Effector memory CD8-positive, alpha-beta T cell (primary cell): ENCODE measurements at places on chromosomes 13 and 19.

- no peak for DNase-seq
These were observed 20.7 kb downstream of the PHF11 start for GRCh38 chr13:49516467-49516866.

DNA sequence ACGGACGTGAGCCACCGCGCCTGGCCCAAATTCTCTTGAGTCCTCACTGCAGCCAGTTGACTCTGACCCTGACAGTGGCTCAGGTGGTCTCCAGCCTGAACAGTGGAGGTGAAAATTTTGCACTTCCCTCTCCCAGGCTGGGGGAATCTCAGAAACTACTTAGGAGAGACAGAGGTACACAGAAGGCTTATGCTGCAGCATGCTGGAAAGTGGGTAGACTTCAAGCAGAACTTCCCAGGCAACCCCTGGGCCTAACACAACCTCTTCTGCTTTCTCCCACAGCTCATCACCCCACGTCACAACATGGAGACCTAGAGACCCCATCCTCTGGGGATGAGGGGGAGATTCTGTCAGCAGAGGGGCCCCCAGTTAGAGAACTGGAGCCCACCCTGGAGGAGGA lies 14.4 kb downstream of the NCAN start:
- DNase-seq: no peak

- no peak for DNase-seq
These were observed 174.8 kb downstream of the KDM4B start for GRCh38 chr19:5143471-5144411.

- DNase-seq: no peak
These were observed 642 bp upstream of the PEG3 start for GRCh38 chr19:56841193-56841543.

GRCh38 chr19:45952686-45953505 lies 20.8 kb downstream of the NOVA2 start:
- peak; percentile 34 for DNase-seq

GRCh38 chr13:33007950-33008349 lies 8.3 kb upstream of the KL start:
- DNase-seq: no peak

GRCh38 chr13:98685146-98685545 lies 67.3 kb downstream of the SLC15A1 start:
- no peak for DNase-seq

GRCh38 chr13:23806874-23807526 lies 82.2 kb downstream of the MIPEP start:
- DNase-seq: no peak

GRCh38 chr19:45767410-45767880 lies 1.6 kb downstream of the SIX5 start:
- no peak for DNase-seq

DNA sequence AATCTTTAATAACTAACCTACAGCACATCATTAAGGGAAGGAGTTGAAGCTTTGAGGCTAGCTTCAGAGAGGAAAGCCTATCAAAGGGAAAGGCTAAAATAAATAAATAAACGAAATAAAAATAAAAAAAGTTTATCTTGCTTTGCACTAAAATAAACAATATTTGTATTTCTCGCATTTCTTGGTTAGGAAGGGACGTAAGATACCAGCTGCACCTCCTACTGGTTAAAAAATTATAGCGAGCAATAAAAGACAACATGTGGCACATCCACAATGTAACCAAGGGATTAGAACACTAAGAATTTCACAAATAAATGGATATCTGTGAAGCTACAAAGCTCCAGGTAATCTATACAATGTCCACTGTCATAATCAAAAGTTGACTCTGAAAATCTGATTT lies 194.5 kb downstream of the DACH1 start:
- DNase-seq: no peak

DNA sequence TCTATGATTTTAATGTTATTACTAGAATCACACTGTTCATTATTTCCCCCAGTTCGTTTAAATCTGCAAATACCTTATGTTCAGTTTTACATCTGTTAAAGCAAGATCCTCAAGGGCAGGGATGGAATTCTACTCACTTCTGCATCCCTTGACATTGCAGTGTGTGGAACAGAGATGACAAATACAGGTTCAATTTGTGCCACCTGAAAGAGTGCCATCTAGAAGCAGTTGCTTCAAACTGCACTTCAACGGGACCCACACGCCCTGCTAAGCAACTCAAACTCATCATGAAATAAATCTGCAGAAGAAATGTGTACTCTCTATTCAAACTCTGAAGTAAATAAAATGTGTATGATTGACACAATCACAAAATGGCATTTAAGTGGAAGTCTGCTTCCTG lies 44.5 kb downstream of the RUBCNL start:
- DNase-seq: no peak

- no peak for DNase-seq
These were observed 24.3 kb downstream of the DZIP1 start for GRCh38 chr13:95620030-95620824.

DNA sequence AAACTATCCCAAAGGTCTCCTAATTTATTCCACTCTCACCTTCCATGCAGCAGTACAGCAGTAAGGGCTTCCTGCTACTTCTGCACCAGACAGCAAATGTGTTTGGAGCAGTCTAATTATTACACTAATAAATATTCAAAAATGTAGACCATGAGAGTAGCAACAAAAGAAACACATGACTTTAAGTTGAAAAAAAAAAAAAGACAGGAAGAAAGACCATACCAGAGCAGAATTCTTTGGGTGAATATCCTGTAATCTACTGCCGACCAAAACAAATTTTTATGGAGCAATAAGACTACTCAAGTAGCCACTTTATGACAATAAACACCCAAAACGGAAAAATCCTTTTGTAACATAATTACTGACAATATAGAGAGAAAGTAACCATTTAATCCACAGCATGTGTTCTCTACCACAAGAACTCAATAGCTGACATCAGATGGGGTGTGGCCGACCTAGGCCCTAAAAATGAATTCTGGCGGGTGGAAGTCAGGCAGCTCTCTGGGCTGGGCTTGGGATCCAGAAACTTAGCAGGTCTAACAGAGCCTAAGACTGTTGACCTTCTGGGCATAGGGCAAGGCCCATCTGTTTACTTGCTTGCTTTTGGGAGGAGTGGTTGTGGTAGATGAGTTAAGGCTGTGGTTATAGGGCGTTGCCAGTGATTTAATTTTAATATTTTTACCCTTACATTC lies 4.6 kb downstream of the KLF12 start:
- DNase-seq: peak; percentile 22

GRCh38 chr13:70668293-70668692 lies 560.0 kb upstream of the KLHL1 start:
- no peak for DNase-seq

DNA sequence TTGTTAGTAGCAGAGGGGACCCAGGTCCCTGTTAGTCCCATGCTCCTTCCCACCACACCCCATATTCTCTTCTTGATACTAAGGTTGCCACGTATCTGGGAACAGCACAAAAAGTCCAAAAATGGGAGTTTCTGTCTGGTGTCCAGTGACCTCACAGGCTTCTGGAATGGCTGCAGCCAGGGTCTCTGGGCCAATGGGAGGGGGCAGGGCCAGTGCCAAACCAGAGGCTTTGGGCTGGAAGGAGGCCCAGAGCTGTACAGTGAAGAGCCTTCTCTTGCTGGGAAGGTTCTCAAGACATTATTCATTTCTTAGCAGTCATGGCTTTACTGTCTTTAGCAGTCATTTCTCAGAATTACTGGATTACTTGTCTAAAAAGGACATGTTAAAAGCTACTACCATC lies 119.2 kb downstream of the FRY start:
- DNase-seq: no peak

- DNase-seq: no peak
These were observed 24.6 kb downstream of the CAB39L start for GRCh38 chr13:49419276-49419675.

- peak; percentile 74 for DNase-seq
These were observed 7.8 kb downstream of the DOT1L start for GRCh38 chr19:2171349-2172145.

GRCh38 chr13:24642219-24642618 lies 38.0 kb upstream of the ATP12A start:
- no peak for DNase-seq

DNA sequence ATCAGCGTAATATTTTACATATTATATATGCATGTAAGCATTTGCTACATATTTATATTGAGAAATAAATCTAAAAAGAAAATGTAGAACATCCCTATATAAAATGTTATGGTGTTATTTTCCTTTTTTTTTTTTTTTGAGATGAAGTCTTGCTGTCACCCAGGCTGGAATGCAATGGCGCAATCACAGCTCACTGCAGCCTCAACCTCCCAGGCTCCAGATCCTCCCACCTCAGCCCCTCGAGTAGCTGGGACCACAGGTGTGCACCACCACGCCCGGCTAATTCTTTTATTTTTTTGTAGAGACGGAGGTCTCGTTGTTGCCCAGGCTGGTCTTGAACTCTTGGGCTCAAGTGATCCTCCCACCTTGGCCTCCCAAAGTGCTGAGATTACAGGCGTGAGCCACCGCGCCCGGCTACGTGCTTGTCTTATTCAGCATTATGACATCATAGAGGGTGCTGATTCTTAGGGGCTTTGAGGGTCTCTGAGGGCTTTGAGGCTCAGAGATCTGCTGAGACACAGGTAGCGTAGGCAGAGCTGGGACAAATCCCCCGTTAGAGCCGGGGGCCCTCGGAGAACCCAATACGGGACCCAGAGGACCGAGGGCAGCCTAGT lies 101.9 kb downstream of the GADD45B start:
- DNase-seq: no peak

- no peak for DNase-seq
These were observed 8.6 kb downstream of the EPN1 start for GRCh38 chr19:55683449-55684261.

- DNase-seq: no peak
These were observed 9.0 kb downstream of the MICU2 start for GRCh38 chr13:21594715-21595545.

- DNase-seq: no peak
These were observed 9.3 kb downstream of the EBPL start for GRCh38 chr13:49681842-49682435.

GRCh38 chr19:2678044-2678671 lies 24.3 kb downstream of the GNG7 start:
- DNase-seq: no peak

GRCh38 chr13:63291701-63292100 lies 1876.1 kb upstream of the PCDH20 start:
- no peak for DNase-seq

DNA sequence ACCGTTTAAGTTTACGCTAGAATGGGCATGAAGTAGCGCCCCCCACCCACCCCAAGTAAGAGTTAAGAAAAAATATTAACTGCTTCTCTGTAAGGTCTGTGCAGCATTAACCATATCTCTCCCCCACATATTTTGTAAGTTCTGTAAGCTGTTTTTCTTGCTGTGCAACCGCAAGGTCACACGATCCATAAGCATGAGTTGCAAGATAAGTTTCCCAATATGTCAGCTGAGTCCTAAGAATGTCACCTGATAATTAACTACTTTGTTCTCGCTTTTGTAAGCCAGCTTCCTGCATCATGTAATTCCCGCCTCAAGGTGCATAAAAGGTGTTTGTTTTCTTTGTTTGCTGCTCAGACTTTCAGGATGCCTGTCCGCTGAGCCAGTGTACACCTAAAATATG lies 187.0 kb downstream of the MYO16 start:
- DNase-seq: no peak

DNA sequence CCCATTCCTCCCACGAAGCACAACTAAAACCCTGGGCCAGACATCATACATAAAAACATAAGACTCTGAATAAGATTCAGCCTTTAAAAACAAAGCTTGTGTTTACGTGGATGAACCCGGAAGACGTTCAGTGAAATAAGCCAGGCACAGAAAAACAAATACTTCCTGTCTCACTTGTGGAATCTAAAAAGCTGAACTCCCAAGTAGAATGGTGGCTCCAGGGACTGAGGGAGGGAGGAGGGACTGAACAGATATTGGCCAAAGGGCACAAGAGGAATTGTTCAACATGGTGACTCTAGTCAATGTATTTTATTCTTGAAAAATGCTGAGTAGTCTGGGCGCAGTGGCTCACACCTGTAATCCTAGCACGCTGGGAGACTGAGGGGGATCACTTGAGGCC lies 35.7 kb upstream of the TPM4 start:
- DNase-seq: no peak

GRCh38 chr13:20174656-20175405 lies 14.0 kb upstream of the GJA3 start:
- DNase-seq: no peak

GRCh38 chr19:10152100-10152499 lies 32.4 kb upstream of the EIF3G start:
- no peak for DNase-seq

DNA sequence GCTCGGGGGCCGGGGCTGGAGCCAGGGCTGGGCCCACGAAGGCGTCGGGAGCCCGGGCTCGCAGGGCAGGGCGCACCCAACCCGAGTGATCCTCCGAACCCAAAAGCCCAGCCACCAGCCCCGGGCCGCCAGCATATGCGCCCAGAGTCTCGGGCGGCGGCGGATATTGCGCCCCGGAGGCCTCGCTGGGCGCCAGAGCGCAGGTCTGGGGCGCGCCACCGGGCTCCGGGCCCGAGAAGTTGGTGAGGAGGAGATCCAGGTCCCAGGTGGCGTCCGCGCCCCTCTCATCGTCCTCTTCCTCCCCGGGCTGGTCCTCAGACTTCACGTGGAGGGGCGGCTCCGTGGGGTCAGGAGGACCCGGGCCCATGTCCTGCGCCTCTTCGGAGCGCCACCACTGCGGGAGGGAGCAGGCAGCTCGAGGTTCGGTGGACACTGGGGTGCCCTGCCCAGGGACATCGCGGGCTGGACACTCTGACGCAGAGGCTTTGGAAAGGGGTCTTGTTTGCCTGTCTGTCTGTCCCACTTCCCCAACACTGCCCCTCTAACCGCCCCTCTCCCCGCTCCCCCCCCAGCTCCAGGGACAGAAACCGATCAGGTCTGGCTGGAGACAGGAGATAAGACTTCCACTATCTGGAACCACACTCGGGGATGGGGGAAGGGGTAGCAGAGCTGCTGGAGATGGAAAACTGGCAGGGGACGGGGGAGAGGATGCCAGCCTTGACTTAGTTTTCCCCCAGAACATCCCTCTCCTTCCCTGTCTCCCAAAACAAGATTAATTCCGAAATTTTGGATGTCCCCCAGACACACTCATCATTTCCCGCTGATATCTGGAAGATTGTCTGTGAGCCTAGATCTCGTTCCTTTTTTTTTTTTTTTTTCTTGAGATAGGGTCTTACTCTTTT lies 1.0 kb downstream of the KLF1 start:
- DNase-seq: no peak

GRCh38 chr13:48909056-48909389 lies 66.7 kb upstream of the FNDC3A start:
- no peak for DNase-seq

- peak; percentile 77 for DNase-seq
These were observed 14.0 kb upstream of the GPR4 start for GRCh38 chr19:45615795-45616703.

DNA sequence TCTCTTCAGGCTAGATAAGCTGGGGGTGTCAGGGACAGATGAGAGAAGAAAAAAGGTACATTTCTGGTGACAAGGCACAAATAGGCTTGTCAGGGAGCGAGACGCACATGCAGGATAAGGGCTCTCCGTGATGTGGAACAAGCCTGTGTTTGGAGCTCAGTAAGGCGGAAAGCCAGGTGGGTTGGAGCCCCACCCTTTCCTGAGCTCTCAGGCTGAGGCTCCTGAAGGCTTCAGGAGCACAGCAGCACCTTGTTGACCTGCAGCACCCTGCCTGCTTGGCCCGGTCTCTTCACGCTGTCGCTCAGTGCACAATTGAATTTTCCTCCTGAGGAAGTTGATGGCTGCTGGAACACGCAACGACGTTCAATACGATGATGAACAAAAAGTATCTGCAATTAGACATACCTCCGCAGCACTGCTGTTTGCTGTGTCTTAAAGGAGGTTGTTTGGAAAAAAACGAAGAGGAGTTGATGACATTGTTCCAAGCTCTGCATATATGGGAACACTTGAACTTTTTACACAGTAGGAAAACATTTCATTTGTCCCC lies 29.3 kb downstream of the SERP2 start:
- DNase-seq: no peak

- DNase-seq: no peak
These were observed 16.8 kb downstream of the ZNF83 start for GRCh38 chr19:52621376-52621775.
